Heart left ventricle (tissue), 16 donors: ENCODE measurements at places on chromosomes 11 and 22. TPM values are rescaled to one million over a fixed set of nuclear protein-coding genes. Genes with fewer than 3 reads are reported as not detected.

DNA sequence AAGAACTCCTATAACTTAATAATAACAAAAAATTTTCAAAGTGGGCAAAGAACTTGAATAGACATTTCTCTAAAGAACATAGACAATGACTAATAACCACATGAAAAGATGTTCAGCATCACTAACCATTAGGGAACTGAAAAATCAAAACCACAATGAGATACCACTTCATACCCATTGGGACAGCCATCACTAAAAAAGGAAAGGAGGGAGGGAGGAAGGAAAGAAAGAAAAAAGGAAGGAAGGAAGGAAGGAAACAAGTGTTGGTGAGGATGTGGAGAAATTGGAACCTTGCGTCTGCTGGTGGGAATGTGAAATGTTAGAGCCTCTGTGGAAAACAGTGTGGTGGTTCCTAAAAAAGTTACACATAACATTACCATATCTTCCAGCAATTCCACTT lies 55.8 kb downstream of the MS4A13 start:
- no peak for DNase-seq
- no peaks in the 10 kb centered on the region for H3K36me3 ChIP-seq
- no peak overlapping the region for H3K4me3 ChIP-seq
- no peaks in the 10 kb centered on the region for H3K4me1 ChIP-seq

- peaks cover 17% of the 10 kb centered on the region for H3K4me1 ChIP-seq
- H3K36me3 ChIP-seq: no peaks in the 10 kb centered on the region
- peak overlapping the region; percentile 96 for H3K27ac ChIP-seq
- DNase-seq: no peak
Observed at GRCh38 chr11:2300936-2301630, 635 bp downstream of the C11orf21 start.

- no peak overlapping the region for H3K27ac ChIP-seq
- H3K4me3 ChIP-seq: no peak overlapping the region
- H3K4me1 ChIP-seq: no peaks in the 10 kb centered on the region
- H3K27me3 ChIP-seq: no peaks in the 10 kb centered on the region
Observed at GRCh38 chr11:15490535-15490934, 375.8 kb downstream of the INSC start.

DNA sequence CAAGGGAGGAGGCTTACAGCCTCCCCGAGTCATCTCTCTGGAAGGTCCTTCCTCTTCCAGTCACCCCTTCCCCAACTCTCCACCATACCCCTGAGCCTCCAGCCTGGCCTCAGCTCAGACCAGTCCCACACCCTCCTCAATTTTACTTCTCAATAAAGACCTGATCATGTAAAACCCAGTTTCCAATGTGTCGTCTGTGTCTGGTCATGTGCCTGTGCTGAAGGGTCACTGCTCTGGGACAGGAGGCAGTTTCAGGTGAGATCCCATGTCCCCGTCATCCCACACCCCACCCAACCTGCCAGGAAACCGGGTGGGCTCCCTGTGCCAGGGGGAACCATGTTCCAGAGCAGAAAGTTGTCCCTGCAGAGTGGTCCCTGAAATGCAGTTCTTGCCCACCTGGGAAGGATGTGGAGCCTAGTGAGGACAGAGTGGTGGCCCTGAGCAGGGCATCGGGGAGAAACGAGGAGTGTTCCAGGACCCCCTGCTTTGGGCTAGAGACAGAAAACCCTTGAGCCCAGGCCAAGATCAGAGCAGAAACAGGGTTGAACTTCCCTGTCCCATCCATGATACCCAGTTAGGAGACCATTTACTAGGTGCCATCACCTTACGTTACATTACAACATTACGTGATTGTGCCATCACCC lies 19.4 kb downstream of the IGLL5 start:
- H3K4me3 ChIP-seq: no peak overlapping the region
- H3K27me3 ChIP-seq: no peaks in the 10 kb centered on the region
- no peaks in the 10 kb centered on the region for H3K36me3 ChIP-seq
- no peak for DNase-seq
- H3K27ac ChIP-seq: no peak overlapping the region
- no peaks in the 10 kb centered on the region for H3K4me1 ChIP-seq

DNA sequence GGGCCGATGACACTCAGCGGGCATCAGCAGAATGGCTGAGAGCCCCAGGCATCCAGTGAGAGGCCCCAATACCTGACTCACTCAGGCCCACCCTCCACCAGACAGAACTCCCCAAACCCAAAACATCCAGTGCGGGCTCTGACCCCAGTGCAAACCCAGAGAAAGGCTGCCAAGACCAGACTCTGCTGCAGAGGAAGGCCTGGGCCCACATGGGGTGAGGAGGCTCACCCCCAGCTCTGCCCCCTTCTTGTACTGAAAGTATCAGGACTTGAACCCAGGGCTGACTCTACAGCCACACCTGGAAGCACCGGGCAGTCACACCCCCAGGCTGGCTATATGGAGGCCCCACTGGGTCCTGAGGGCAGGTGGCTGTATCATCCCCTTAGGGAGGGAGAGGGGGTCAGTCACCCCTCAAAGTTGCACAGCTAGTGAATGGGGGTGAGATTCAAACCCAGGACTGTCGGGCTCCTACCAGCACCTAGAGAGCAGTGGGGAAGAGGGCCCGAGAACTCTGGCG lies 49.3 kb downstream of the IGLL1 start:
- no peaks in the 10 kb centered on the region for H3K4me1 ChIP-seq
- H3K27me3 ChIP-seq: no peaks in the 10 kb centered on the region
- H3K27ac ChIP-seq: no peak overlapping the region
- no peak for DNase-seq
- no peak overlapping the region for H3K4me3 ChIP-seq

- no peak overlapping the region for H3K4me3 ChIP-seq
- H3K4me1 ChIP-seq: no peaks in the 10 kb centered on the region
- H3K27me3 ChIP-seq: no peaks in the 10 kb centered on the region
Observed at GRCh38 chr11:127607487-127608085, 607.0 kb upstream of the KIRREL3 start.

- peaks cover 3% of the 10 kb centered on the region for H3K27me3 ChIP-seq
- H3K36me3 ChIP-seq: no peaks in the 10 kb centered on the region
- H3K4me3 ChIP-seq: no peak overlapping the region
- no peak for DNase-seq
- no peak overlapping the region for H3K27ac ChIP-seq
Observed at GRCh38 chr11:112728288-112728687, 232.9 kb upstream of the NCAM1 start.

DNA sequence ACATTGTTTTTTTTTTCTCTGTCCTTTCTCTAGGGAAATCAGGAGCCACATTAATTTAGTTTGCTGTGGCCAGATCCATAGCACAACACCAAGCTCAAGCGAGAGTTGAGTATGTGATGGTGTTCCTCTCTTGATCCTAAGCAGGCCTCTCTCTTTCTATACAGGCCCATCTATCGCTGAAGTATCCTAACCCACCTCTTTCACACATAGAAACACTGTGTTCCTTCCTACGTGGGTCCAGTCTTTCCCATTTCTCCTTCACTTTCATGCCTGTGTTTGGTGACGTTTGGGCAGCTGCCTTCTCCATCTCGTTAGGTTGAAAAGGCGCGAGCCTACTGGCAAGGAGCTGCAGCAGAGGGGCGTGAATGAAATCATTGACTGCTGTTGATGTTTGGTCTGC lies 2.4 kb downstream of the PACS1 start:
- no peak overlapping the region for H3K4me3 ChIP-seq

- DNase-seq: peak; percentile 66
- H3K27ac ChIP-seq: peak overlapping the region; percentile 95
Observed at GRCh38 chr22:31085493-31085824, 4.3 kb downstream of the SMTN start.

- no peaks in the 10 kb centered on the region for H3K27me3 ChIP-seq
- H3K27ac ChIP-seq: no peak overlapping the region
- no peaks in the 10 kb centered on the region for H3K4me1 ChIP-seq
- no peaks in the 10 kb centered on the region for H3K36me3 ChIP-seq
- H3K4me3 ChIP-seq: no peak overlapping the region
- DNase-seq: no peak
Observed at GRCh38 chr11:107683807-107684206, 28.0 kb downstream of the SLN start.

DNA sequence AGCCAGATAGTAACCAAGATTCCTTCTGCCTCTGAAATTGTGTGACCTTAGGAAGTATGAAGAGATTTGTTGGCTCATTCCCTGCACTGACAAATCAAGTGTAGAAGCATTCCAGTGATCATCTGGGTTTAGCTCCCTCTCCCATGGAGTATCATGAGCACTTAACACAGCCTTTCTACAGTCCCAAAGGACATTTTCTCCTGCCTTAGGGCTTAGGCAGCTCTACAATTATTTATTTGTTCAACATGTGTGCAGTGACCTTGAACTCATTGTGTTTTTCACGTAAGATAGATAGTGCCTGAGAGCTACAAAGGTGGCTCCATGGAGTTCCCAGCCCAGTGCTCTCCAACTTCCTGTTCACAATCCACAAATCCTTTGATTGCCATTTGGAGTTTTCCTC lies 94.8 kb upstream of the FAT3 start:
- no peaks in the 10 kb centered on the region for H3K4me1 ChIP-seq
- DNase-seq: no peak
- no peaks in the 10 kb centered on the region for H3K36me3 ChIP-seq

DNA sequence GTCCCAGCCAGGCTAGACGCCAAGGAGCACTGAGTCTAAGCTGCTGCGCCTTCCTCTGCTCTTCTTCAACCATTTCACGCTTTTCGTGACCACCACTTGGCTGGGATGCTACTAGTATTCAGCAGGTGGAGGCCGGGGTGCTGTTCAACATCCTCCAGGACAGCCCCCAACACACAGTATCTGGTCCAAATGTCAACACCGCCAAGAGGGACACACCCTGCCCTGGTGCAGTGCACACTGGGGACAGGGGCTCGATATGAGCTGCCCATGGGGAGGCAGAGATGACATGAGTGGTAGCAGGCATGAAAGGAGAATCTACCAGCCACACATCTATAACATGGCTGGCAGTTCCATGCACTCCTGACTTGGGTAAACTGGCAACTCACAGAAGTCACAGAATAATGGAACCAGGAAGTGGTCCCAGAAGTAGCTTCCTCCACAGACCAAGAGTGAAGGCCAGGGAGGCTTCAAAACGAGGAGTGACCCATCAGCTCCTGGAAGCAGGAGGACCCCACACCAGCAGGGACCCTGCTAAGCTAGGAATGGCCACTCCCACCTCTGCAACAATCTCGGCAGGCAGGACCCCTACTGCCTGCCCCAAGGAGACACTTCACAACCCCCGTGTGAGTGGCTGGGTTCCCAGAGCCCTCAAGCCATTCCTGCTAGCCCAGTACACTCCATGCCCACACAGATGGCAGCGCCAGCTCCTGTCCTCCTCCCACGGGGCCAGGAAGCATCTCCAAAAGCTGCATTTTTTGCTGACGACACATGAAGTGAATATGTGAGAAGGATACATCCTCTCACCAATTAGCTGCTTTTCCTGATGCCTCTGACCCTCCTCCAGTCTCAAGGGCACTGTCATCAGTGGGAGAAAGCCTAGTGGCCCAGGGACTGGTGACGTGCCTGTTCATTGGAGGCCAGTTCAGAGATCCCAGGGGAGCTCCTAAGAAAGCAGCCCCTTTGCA lies 78.8 kb downstream of the DGCR2 start:
- no peaks in the 10 kb centered on the region for H3K4me1 ChIP-seq
- H3K36me3 ChIP-seq: peaks cover 33% of the 10 kb centered on the region
- no peaks in the 10 kb centered on the region for H3K27me3 ChIP-seq
- no peak overlapping the region for H3K27ac ChIP-seq

GRCh38 chr22:50184902-50185374 lies 775 bp upstream of the TRABD start:
- H3K4me1 ChIP-seq: peaks cover 31% of the 10 kb centered on the region
- DNase-seq: no peak
- peak overlapping the region; percentile 73 for H3K4me3 ChIP-seq
- no peaks in the 10 kb centered on the region for H3K36me3 ChIP-seq

DNA sequence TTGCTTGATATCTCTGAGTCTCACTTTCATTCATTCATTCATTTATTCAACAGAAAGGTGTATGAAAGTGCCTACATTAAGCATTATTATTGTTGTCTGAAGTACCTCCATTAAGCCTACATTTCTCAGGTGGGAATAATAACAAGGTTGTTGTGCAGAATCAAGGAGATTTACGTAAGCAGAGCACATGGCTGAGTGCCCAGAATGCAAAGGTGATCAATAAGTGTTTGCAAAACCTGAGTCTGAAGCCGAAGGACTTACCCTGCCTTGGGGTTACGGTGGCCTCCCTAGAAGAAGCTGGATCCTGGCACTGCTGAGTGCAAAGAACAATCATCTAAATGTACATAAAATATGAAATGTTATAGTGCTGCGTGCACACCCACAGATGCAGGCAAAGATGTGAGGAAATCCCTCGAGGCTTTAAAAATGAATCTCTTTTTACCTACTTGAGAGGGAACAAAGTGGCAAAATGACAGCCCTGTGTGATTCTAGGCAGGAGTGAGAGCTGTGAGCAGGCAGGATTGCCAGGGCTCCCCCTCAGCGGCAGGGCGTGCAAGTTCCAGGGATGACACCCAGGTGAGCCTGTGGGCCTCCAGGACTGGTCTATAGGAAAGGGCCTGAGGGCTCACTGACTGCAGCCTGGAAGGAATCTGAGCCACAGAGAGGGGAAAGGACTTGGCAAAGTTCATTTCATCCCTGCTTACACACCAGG lies 133.1 kb upstream of the TBCEL start:
- H3K27me3 ChIP-seq: no peaks in the 10 kb centered on the region
- no peaks in the 10 kb centered on the region for H3K36me3 ChIP-seq
- no peak for DNase-seq
- H3K4me1 ChIP-seq: no peaks in the 10 kb centered on the region
- H3K4me3 ChIP-seq: no peak overlapping the region

DNA sequence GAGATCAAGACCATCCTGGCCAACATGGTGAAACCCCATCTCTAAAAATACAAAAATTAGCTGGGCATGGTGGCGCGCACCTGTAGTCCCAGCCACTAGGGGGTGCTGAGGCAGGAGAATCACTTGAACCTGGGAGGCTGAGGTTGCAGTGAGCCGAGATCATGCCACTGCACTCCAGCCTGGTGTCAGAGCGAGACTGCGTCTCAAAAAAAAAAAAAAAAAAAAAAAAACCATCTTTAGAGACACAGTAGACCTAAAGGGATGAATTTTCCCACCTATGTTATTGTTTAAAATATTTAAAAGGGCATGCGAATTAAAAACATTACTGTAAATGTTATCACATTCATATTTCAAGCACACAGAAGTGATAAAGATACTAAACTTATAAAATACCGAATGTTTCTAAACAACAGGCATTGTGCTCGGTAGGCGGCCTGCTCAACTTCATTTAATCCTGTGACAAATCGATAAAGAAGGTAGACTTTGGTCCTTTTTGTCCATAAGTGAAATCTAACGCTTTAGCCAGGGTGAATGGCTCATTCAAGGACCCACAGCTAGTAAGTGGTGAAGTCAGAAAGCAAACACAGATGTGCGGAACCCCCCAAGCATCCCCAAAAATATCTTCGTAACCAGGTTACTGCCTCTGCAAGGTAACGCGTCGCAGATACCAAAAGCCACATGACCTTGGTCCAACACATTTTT lies 16.1 kb downstream of the NCAPD3 start:
- peaks cover 24% of the 10 kb centered on the region for H3K36me3 ChIP-seq
- H3K4me1 ChIP-seq: no peaks in the 10 kb centered on the region
- no peak overlapping the region for H3K27ac ChIP-seq
- no peak overlapping the region for H3K4me3 ChIP-seq
- peak; percentile 35 for DNase-seq

Gene PATE3
- total RNA-seq: not detected

Gene MICAL2
- 75.8 TPM for total RNA-seq
